Colonic mucosa (tissue), 4 donors: ENCODE measurements at places on chromosomes 5 and 9. TPM values are rescaled to one million over a fixed set of nuclear protein-coding genes. Genes with fewer than 3 reads are reported as not detected.

CCL21 gene
- total RNA-seq, result 27.3 TPM

TNFSF8 gene
- 0.91 TPM for total RNA-seq

SHROOM1 gene
- total RNA-seq, result 64.1 TPM

CDX1 gene
- 299 TPM for total RNA-seq

COL23A1 gene
- total RNA-seq, result 0.49 TPM

WWC1 gene
- 33.3 TPM for total RNA-seq

ZDHHC11B gene
- total RNA-seq, result 1.4 TPM

BSPRY gene
- 34.2 TPM for total RNA-seq
